ENCODE measurements at places on chromosomes 13 and 19. TPM values are rescaled to one million over a fixed set of nuclear protein-coding genes. Genes with fewer than 3 reads are reported as not detected.
A peak's percentile ranks its signal among the peaks of the same experiment; 100 is the strongest.

The MTMR6 gene
- total RNA-seq: 23.5 TPM

The C1QTNF9B gene
- not detected for total RNA-seq

The NALCN gene
- 4.2 TPM for total RNA-seq

The MBD3L5 gene
- total RNA-seq: not detected

The BRME1 gene
- total RNA-seq: 0.46 TPM

The KCTD15 gene
- 12.5 TPM for total RNA-seq

The C3 gene
- 1.5 TPM for total RNA-seq

The ZNF30 gene
- total RNA-seq: 3.3 TPM

DNA sequence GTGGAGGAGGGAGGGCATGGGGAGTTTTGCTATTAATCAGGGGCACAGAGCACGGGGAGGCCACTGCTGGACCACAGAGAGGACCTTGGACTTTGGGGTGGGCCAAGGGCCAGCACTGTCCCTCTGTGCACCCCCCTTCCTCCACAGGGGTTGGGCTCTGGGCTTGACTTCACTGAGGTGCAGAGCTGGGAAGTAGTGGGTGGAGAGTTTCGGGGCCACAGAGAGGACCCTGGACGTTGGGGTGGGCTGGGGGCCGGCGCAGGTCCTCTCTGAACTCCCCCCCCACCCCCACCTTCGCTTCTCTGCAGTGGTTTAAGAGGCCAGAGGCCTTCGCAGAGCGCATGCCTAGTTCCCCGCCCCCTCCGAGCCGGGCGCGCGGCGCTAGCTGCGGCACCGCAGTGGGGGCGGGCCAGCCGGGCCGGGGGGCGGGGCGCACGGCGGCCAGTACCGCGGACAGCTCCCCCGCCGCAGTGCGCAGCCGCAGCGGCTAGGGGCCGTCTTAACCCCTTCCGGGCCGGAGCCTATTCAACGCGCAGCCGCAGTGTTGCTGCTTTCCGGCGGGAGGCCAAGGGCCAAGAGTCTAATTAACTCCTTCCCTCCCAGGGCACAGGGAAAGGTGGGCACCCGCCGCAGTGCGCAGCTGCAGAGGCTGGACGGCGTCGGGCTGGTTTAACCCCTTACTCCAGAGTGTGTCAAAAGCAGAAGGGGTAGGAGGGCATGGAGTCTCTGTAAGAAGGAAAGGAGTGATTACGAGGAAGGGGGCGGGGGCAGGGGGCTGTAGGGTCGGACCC is 3.7 kb downstream of the KCNC3 start:
- DNase-seq: no peak

- no peak for DNase-seq
Observed at GRCh38 chr13:22399801-22400420, 729.0 kb downstream of the FGF9 start.

DNA sequence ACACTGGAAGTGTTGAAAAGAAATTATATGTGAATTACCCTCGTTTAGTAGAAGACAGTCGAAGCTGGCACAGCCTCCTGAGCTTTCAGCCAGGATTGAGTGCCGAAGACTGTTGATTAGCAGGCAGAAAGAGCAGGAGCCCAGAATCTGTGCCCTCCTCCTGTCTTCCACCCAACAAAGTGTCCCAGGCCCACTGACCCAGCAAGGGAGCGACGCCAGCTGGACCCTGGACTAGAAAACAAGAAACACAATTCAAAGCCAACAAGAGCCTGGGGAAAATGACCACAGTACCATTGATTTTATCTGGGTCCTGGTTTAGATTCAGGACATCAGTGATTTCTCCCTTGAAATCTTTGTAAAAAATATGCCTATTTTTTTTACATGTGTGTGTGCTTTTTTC is 120.7 kb downstream of the RXFP2 start:
- no peak for DNase-seq

GRCh38 chr19:31944326-31944725 is 401.1 kb upstream of the ZNF507 start:
- no peak for DNase-seq

DNA sequence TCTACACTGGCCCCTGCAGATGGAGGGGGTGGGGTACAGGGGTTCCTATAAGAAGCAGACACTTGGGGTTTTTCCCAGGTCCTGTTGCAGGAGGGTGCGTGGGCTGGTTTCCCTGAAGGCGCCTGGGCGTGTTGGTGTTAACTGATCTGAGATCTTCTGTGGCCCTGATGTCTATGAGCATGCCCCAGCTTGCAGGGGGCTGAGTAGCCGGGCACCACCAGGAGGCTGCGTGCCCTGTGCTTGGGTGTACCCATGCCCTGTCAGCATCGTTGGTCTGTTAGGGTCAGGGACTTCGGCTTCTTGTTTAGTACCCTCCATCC is 45.3 kb downstream of the CAPN12 start:
- no peak for DNase-seq

- no peak for DNase-seq
Observed at GRCh38 chr13:111853721-111854120, 213.2 kb upstream of the SOX1 start.

DNA sequence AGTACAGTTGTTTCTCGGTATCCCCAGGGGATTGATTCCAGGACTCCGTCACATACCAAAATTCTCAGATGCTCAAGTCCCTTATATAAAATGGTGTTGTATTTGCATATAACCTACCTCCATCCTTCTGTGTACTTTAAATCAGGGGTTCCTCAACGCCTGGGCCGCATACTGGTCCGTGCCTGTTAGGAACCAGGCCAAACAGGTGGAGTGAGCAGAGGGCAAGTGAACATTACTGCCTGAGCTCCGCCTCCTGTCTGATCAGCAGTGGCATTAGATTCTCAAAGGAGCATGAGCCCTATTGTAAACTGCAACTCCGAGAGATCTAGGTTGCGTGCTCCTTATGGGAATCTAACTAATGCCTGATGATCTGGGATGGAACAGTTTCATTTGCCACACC is 42.2 kb upstream of the KCTD4 start:
- DNase-seq: no peak

DNA sequence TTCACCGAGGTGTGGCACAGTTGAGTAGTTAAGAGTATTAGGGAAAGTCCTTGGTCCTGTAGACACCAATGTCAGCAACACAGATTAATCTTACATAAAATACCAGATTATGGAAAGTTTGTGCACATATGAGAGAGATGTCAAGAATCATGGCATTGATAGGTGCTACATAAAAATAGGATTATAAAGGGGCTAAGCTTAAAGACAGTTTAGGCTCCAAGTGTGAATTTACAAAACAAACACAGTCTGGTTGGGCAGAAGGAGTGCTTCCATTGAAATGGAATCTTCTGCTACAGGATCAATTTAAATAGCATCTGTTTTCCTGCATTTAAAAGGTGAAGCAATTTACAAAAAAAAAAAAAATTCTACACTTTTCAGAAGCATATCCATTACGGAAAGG is 292.9 kb downstream of the DNAJC15 start:
- no peak for DNase-seq

DNA sequence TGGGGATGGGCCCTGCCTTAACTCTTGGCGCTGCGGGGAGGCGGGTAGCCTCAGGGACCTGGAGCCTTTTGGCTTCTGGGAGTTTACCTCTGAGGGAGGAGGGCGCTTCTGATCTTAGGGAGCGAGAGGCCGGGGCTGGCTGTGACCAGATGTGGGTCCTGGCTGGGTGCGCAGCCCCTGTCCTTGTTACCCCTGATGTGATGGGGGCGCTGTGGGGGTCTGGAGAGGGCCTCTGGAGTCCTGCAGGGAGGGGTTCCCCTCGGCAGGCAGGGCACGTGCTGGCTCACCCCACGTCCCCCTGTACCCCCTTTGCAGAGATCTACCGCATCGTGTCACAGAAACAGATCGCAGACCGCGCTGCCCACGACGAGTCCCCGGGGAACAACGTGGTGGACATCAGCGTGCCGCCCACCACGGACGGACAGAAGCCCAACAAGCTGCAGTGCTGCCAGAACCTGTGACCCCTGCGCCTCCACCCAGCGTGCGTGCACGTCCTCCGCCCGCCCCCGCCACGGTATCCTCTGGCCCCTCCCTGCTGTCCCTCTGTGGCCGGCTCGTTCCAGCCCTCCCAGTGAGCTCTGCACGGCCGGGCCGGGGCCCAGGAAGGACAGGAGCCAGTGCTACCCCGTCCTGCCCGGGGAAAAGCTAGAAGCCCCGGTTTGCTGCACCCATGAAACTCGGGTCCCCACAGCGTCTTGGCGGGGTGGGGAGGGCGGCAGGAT is 9.8 kb upstream of the MARCHF2 start:
- DNase-seq: no peak

DNA sequence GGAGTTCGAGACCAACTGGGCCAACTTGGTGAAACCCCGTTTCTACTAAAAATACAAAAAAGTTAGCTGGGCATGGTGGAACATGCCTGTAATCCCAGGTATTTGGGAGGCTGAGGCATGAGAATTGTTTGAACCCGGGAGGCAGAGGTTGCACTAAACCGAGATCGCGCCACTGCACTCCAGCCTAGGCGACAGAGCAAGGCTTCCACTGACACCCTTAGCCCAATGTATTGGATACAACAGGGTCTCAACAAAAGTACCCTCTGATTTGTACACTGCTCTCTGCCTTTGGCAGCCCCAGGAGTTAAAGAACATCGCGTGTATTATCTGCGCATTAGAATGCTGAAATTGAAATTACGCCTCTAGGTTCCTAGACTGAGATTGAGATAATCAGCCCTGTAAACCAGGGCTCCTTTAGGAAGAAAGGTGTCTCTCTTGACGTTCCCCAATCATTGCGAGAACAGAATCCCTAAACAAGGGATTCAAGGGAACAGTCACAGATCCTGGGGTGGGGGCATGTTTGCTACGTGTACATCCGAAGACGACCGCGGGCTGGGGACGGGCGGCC is 21.9 kb downstream of the IPO5 start:
- DNase-seq: peak; percentile 7

DNA sequence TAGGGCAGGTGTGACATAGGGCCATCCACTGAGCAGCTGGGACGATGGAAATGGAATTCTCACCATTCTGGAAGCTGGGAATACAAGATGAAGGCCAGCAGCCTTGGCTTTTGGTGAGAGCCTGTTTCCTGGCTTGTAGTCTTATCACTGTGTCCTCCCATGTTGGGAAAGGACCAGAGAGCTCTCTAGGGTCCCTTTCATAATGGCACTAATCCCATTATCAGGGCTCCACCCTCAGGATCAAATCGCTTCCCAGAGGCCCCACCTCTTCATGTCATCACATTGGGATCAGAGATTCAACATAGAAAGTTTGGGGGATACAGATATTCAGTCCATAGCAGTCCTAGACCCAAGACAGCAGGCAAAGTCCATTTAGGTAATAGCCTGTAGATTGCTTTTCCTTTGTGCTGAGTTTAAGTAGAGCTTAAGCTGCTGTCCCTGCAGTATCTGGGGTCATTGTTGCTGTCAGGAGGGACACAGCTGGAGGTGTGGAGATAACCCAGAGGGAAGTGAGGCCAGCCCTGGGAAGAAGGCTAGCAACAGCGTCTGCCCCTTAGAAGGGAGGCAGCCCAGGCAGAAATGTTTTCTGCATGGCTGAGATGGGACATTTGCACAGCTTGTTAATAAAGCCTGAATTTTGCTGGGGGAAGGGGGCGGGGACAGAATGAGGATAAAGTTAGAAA is 136.5 kb upstream of the GPR12 start:
- DNase-seq: no peak

GRCh38 chr13:45705918-45706317 is 3.8 kb downstream of the CBY2 start:
- DNase-seq: no peak

DNA sequence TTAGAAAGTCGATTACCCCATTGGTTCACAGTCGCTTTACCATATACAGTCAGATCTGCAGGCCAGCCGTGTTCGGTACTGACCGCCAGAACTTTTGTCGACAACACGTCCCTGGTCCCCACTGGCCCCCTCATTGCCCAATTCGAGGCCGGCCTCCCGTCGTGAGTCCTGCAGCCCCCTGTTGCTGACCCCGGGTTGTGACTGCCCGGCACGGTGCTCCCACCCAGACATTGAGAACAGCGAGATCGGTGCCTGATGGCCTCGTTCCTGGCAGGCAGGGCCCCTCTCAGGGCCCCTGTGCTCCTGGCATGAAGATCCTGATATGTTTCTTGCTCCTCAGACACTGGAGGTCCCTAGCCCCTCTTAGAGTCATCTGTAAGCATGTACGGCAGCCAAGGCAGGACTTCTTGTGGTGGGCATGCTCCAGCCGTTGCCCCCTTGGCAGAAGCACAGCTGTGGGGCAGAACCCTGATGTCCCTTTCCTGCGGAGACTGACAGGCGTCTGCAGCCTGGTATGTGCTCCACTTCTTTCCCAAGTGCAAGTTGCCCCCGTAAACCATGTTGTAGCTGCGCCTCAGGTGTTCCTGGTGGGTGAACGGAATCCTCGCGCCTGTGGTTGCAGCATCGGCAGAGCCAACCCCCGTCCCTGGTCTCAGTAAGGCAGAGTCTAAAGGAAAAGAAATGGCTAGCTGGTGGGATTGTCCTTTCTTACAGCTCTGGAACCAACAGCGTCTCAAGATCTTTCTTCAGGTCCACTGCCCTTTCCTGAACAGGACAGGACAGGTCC is 123.2 kb upstream of the SPACA7 start:
- no peak for DNase-seq

- DNase-seq: peak; percentile 49
Observed at GRCh38 chr13:75687150-75687763, 51.1 kb downstream of the LMO7 start.

GRCh38 chr13:73683746-73684145 is 450.5 kb downstream of the KLF12 start:
- no peak for DNase-seq

DNA sequence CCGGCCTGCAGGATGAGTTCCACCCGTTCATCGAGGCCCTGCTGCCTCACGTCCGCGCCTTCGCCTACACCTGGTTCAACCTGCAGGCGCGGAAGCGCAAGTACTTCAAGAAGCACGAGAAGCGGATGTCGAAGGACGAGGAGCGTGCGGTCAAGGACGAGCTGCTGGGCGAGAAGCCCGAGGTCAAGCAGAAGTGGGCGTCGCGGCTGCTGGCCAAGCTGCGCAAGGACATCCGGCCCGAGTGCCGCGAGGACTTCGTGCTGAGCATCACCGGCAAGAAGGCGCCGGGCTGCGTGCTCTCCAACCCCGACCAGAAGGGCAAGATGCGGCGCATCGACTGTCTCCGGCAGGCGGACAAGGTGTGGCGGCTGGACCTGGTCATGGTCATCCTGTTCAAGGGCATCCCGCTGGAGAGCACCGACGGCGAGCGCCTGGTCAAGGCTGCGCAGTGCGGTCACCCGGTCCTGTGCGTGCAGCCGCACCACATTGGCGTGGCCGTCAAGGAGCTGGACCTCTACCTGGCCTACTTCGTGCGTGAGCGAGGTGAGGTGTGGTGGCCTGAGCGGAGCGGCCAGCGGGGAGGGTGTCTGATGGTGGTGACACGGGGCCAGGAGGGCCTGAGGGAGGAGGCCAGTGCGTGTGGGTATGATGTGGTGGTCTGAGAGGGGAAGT is 15.5 kb downstream of the NFIC start:
- no peak for DNase-seq

DNA sequence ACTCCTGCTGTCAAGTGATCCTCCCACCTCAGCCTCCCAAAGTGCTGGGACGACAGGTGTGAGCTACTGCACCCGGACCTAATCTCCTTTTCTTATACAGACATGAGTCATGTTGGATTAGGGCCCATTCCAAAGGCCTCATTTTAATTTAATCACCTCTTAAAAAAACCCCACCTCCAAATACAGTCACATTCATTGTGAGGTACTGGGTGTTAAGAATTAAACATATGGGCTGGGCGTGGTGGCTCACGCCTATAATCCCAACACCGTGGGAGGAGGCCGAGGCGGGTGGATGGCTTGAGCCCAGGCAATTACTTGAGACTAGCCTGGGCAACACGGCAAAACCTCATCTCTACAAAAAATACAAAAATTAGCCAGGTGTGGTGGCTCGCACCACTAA is 46.6 kb downstream of the PIN1 start:
- DNase-seq: no peak
